ENCODE measurements at places on chromosomes 6 and 20. TPM values are rescaled to one million over a fixed set of nuclear protein-coding genes. Genes with fewer than 3 reads are reported as not detected.

NNAT gene
- 1.8 TPM for total RNA-seq

ELOVL2 gene
- 0.65 TPM for total RNA-seq

NFATC2 gene
- 1.8 TPM for total RNA-seq

GPLD1 gene
- not detected for total RNA-seq
